ENCODE measurements at places on chromosomes 7 and 10.

DNA sequence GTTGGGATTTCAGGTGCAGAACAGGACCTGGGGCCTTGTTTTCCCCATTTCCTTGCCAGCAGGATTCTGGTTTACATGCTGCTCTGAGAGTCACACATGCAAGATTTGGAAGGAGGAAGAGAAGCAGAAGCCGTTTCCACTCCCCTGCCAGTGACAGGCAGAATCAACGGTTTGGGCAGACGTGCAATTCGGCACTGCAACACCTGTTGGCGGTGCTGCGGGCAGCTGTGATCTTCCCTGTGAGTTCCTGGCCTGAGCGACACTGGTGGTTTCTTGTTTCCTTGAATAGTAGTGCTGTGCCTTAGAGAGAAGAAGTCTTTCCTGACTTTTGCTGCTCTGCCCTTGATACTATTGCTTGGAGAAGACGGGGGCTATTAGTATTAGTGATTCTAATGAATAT, 1126.2 kb downstream of the TYW1 start:
- no peak for DNase-seq

DNA sequence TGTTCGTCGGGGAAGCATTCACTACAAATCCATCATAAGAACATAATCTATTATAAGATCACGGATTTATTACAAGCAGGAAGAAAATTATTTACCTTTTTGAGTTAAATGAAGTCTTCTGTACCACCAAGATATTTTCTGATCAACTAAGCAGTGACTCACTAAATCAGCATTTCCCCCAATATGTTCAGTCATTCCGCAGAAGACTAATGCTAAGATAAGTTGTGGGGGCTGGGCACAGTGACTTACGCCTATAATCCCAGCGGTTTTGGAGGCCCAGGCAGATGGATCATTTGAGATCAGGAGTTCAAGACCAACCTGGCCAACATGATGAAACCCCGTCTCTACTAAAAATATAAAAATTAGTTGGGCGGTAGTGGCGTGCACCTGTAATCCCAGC, 144.2 kb upstream of the EGR2 start:
- DNase-seq = no peak

- no peak for DNase-seq
Observed at GRCh38 chr7:110868458-110868857, 222.5 kb upstream of the LRRN3 start.

DNA sequence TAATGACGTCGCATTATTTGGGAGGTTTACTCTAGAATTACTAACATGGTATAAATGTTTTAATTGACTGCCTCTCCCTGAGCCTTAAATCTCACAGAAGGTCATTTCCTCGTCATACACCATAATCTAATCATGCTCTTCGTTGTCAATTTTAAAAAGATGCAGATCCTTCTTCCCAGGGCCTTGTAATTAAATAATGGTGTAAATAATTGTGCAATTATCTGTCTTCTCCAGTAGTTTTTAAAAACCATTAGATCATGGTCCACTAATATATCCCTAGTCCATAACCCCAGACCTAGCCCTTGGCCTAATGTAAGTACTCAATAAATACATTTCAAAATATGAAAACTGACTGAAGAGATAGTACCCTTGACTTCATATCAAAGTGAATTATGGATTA, 181.5 kb upstream of the GNAI1 start:
- DNase-seq = no peak

- no peak for DNase-seq
Observed at GRCh38 chr7:151114151-151115090, 28.1 kb downstream of the AGAP3 start.

GRCh38 chr7:26547156-26547555, 255.5 kb downstream of the SNX10 start:
- DNase-seq = no peak

DNA sequence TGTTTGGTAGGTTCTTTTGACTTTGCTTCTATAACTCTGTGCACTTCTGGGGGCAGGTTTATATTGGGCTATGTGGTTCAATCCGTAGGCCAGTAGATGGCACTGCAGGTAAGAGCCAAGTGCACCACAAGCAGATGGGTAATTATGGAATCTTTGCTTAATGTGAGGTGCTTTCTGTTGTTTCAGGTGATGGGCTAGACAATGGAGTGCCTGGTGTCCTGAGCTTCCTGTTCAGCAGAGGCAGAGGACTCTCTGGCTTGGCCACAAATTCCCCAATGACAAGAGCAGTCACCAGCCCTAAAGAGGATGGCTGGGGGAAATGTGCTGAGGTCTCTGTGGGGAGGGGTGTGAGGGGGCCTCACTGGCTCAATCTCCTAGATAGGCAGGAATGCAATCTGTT, 455.0 kb downstream of the CCSER2 start:
- peak; percentile 36 for DNase-seq

DNA sequence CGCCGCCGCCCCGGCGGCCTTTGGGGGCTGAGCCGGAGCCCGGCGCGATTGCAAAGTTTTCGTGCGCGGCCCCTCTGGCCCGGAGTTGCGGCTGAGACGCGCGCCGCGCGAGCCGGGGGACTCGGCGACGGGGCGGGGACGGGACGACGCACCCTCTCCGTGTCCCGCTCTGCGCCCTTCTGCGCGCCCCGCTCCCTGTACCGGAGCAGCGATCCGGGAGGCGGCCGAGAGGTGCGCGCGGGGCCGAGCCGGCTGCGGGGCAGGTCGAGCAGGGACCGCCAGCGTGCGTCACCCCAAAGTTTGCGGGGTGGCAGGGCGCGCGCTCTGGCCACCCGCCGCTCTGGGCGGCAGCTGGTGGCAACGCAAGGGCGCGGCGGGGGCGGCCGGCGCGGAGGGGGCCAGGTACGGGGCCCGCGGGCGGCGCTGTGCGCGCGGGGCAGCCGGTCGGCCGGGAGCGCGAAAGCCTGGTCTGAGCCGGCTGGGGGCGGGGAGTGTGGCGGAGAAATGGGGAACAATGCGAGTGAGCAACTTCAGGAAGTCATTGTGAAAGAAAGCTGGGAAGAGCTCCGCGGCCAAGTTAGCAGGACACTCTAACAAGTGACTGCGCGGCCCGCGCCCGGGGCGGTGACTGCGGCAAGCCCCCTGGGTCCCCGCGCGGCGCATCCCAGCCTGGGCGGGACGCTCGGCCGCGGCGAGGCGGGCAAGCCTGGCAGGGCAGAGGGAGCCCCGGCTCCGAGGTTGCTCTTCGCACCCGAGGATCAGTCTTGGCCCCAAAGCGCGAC, at the start of gene IKZF1:
Gene IKZF1, plus strand, starts transcription at position 588 of the 782 bp plus-strand sequence. CDS start 14,346 bp downstream, outside the sequence.
- no peak for DNase-seq

DNA sequence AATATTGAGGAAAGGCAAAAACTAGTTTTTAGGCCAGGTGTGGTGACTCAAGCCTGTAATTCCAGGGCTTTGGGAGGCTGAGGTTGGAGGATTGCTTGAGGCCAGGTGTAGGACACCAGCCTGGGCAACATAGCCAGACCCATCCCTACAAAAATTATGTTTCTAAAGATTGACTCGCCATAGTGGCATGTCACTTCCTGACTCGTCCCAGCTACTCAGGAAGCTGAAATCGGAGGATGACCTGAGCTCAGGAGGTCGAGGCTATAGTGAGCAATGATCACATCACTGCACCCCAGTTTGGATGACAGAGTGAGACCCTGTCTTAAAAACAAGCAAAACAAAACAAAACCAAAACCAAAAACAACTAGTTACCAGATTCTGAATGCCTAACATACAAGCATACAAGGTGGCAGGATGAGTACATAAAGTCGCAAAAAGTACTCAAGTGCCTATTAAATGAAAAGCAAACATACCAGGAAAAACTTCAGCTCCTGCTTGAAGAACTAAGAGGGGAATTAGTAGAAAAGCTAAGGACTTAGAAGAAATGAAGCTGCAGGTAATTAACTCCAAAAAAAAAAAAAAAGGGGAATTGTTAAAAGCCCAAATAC, 14.1 kb downstream of the ZNF398 start:
- DNase-seq = peak; percentile 77

DNA sequence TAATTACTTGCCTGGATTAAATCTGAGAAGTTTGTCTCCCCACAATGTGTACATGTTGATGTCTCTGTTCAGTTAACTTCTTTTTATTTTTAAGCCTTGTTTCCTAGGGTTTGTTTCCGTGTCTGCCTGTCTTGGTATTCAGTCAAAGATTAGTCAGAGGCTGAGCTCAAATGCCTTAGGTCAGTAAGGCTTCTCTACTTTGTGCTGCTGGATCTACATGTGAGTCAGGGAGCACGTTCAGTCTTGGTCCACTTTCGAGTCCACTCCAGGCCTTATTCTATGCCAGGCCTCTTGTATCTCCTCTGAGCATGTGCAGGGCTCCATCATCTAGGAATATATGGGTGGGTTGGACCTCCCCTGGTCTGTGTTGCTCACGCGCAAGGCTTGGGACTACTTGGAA, 93.3 kb upstream of the FZD8 start:
- peak; percentile 70 for DNase-seq

All from M059J (cell line).